Left kidney (tissue), 8 donors: ENCODE measurements at places on chromosomes 7 and 10.

DNA sequence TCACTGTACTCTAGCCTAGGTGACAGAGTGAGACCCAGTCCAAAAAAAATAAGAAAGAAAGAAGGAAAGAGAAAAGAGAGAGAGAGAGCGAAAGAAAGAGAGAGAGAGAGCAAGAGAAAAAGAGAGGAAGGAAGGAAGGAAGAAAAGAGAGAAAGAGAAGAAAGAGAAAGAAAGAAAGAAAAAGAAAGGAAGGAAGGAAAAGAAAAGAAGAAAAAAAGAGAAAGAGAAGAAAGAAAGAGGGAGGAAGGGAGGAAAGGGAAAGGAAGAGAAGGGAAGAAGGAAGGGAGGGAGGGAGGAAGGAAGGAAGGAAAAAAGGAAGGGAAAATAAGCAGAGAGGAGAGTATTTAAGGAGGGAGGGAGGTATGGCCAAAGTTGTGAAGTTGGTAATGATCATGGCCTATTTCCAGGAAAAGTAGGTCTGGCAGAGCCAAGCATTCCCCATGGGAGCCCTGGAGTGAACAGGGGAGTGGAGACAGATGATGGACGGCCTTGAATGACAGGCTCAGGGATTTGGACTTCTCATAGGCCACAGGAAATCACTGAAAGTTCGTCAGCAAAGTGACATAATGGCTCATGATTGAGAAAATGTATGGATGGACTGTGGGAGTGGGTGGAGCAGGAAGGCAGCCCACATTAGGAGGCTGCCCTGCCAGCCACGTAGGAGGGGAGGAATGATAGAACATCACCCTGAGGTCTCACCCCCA, 44.8 kb upstream of the CUX1 start:
- DNase-seq = no peak

- peak; percentile 17 for DNase-seq
Measured at GRCh38 chr10:35993591-35994515, 351.8 kb upstream of the FZD8 start.

- DNase-seq = peak; percentile 45
Measured at GRCh38 chr7:27520815-27521790, 141.6 kb downstream of the HIBADH start.

GRCh38 chr10:105615715-105616365, 974.8 kb downstream of the SORCS3 start:
- no peak for DNase-seq

DNA sequence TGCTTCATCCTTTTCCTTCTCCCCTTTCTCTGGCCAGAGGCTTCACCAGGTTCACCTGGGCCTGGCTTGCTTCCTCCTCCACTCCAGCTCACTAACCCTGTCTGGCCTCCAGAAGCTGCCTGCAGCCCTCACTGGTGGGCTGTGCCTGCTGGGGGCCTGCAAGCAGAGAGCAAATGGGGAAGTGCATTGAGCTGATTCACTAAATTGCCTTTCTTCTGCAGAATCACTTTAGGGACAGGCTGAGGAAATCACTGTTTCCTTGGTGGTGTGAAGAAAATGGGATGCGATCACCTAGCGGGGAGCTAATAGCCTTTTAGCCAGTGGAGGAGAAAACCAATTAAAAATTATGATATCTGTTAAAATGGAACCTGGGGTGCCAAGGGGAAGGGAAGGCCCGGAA, 3.0 kb downstream of the RET start:
- DNase-seq = no peak

- no peak for DNase-seq
Measured at GRCh38 chr10:114386452-114386851, 17.9 kb downstream of the AFAP1L2 start.

- DNase-seq = peak; percentile 51
Measured at GRCh38 chr10:8035006-8035640, 19.4 kb upstream of the GATA3 start.

GRCh38 chr10:51879238-51879637, 179.8 kb upstream of the CSTF2T start:
- no peak for DNase-seq

DNA sequence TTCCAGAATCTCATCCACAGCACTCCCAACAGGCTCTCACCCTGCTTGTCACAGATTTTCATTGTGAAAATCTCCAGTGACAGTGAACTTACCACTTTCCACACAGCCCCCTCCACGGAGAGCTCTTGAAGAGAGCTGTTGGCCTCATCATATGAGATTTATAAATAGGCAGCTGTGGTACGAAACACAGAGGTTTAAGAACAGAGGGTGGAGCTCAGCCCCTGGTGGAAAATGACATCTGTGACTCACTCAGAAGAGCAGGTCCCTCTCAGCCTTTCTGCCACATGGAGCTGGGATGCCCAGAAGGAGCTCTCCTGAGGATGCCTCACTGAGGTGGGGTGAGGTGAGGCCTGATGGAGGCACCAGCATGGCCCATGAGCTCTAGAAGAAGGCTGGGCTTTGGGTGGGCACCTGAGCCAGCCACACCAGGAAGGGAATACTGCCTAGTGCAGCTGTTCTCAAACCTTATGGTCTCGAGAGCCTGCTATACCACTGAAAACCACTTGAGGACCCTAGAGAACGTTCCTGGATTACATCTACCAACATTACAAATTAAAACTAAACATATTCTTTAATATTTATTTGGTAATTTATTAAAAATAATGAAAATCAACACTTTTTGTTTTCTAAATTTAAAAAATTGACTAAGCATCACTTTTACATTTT, 25.8 kb upstream of the EEPD1 start:
- no peak for DNase-seq

GRCh38 chr10:28241741-28242399, 61.0 kb downstream of the MPP7 start:
- peak; percentile 62 for DNase-seq

DNA sequence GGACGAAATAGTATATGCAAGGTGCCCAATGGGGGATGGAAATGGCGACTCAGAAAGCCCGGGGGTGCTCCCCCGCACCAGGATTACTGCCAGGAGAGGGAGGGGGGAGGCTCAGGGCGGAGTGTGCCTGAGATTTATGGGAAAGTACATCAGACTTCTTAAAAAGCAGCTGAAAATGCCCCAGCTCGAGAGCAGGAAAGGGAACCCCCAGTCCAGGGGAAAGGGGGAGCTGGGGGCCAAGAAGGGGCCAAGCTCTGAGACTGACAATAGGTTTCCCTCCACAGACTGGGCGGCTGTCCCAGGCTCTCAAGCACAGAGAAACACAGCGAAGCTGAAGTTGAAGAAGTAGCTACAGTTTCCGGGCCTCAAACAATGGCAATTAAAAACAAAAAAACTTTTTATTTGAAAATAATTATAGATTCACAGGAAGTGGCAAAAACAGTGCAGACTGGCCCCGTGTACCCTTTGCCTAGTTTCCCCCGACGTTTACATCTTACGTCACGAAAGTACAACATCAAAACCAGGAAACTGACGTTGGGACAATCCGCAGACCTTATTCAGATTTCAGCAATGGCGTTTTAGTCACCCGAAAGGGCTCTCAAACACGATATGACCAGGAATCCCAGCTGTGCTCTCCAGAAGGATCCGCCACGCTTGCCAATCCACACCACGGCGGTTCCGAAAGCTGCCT, 83.9 kb upstream of the FGFR2 start:
- DNase-seq = no peak

GRCh38 chr7:67413670-67414069, 417.0 kb downstream of the TYW1 start:
- DNase-seq = no peak

GRCh38 chr10:16662923-16663322, 141.2 kb upstream of the C1QL3 start:
- DNase-seq = no peak

DNA sequence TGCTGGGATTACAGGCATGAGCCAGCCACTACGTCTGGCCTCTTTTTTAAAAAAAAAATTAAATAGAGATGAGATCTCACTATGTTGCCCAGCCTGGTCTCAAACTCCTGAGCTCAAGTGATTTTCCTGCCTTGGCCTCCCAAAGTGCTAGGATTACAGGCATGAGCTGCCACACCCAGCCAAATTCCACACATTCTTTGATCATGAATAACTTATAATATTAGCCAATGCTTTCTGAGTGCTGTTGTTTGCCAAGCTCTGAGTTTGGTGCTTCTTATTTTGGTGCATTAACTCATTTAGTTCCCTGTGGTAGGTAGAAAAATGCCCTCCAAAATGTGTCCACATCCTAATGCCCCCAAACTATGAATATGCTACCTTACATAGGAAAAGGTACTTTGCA, 47.2 kb upstream of the MKI67 start:
- no peak for DNase-seq

DNA sequence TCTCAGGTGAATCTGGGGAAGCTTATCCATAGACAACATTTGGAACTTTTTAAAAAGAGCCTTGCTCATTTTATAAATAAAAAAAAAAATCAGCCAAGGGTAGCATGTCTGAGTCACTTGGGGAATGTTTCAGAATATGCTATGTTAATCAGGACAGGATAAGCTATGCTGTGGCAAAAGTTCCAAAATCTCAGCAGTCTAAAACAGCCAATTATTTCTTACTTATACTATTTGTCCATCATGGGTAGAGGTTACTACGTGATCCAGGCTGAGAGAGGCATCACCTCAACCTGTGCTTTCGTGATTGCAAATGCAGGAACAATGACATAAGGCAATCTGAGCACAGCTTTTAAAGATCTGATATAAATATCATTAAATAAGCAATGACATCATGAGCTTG, 6.5 kb downstream of the SLC13A1 start:
- no peak for DNase-seq

- DNase-seq = no peak
Measured at GRCh38 chr7:134176037-134176350, 48.9 kb downstream of the LRGUK start.

- DNase-seq = no peak
Measured at GRCh38 chr10:103692952-103693811, 162.2 kb downstream of the SH3PXD2A start.

DNA sequence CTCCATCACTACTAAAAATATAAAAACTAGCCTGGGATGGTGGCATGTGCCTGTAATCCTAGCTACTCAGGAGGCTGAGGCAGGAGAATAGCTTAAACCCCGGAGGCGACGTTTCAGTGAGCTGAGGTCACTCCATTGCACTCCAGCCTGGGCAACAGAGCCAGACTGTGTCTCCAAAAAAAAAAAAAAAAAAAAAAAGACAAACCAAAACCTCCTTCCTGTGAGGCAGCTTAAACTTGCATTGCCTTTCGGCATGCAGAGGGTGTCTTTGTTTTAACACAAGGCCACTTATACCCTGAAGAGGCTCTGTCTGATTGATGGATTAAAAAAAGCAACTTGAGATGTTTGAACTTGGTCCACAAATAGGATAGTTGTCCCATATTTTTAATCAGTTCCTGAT, 128.4 kb upstream of the RSU1 start:
- no peak for DNase-seq

DNA sequence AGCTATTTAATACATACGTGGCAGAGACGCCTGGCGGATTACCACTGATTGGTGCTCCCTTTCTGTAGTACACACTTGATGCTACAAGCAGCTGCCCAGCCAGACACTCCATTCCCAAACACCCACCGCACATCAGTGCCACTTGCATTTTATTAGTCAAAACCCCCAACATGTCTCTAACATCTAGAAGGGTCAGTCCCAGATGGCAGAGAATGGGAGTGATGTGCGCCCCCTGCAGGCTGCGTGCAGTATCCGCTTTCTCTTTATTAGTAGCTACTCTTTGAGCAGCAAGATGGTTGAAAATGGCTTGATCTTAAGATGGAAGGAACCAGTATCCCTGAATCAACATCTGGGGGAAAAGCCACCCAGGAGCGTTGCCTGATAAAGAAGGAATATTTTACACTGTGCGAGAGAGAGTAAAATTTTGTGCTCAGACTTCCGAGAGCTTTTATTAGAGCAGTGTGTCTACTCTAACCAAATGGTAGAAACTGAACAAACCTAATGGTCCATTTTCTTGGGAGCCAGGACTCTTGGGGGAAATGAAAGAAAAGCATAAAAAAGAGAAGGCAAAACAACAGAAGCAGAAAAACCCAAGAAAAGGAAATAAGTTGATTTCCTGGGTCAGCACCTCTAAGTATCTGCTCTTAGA, 78.3 kb downstream of the ST8SIA6 start:
- DNase-seq = no peak
